Activated CD4-positive, alpha-beta memory T cell treated with anti-CD3 and anti-CD28 coated beads, Interleukin-2, amount 10 ng/mL, durations not matched to agents 7 days and 5 days (primary cell): ENCODE measurements at places on chromosomes 11 and 22.

- no peak for DNase-seq
Observed at GRCh38 chr11:15635521-15635920, 520.8 kb downstream of the INSC start.

GRCh38 chr11:94283678-94284077 lies 20.7 kb upstream of the IZUMO1R start:
- no peak for DNase-seq

- DNase-seq: no peak
Observed at GRCh38 chr11:69388210-69388609, 93.3 kb upstream of the LINC01488 start.

DNA sequence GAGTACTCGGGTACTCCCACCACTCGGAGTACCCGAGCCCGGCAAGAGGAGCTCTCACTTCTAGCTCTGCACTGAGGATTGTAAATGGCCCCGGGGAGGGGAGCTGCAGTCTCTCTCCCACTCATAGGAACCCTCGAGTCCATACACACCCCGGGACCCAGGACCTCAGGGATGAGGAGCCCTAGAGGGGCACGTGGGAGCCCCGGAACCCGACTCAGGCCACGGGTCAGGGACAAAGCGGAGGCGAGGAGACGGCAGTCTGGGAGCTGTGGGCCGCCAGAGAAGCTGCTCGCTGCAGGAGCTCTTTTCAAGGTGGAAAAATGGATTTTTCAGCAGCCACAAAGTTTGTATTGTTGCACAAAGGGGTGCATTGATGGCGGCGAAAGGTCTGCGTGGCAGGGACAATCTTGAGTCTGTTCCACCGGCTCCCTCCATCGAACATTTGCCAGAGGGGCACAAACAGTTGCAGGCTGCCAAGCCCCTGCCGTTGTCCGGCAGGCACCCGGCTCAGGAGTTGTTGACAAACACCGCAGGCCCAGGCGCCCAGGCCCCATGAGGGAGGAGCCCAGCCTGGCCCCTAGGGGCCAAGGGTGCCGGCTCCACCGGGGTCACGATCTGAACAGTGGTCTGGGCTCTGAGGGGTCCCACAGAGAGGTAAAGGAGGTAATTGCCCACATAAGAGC lies 5.7 kb upstream of the FLI1 start:
- no peak for DNase-seq

GRCh38 chr11:11072067-11072466 lies 214.2 kb upstream of the ZBED5 start:
- no peak for DNase-seq

GRCh38 chr11:132831272-132831671 lies 701.0 kb downstream of the OPCML start:
- DNase-seq: no peak

DNA sequence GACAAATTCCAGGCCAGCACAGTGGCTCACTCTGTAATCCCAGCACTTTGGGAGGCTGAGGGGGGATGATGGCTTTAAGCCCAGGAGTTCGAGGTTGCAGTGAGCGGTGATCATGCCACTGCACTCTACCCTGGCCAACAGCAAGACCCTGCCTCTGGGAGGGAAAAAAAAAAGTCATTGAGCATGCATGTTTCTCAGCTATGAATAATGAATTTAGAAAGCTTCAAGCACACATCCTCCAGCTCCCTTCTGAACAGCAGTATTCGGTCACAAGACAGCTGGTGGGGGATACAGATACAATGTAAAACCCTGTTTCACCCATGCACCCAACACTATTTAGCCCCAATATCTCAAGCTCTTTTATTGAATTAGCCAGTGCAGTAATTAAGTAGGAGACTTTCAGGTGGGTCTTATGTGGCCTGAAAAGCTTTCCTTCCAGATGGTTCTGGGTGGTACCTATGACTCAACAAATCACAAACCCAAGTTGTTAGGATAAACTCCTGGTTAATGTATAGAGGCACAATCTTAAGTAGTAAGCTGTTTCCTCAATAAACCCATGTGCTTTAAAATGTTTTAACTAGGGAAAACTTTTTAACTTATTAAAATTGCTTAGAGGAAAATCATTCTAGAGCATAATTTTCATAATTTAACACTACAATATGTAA lies 13.4 kb downstream of the PRDM10 start:
- DNase-seq: no peak

- DNase-seq: no peak
Observed at GRCh38 chr11:131669401-131669780, 299.0 kb downstream of the NTM start.

DNA sequence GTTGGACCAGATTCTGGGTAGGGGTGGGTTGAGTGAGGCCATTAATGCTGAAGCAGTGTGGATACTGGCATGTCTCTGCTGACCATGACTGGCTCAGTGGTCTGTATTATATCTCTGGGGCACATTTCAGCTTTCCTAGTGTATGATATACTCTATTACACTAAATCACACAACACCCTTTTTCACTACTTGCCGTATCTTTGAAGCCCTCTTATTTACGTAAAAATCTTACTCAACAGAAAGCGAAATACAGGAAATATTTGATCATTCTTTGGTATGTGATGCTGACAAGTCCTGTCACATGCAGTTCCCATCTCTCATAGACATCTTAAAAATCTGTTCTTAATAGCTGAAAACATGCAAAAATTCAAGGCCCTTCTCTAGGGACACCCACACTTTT lies 40.3 kb downstream of the OR5B17 start:
- DNase-seq: no peak

DNA sequence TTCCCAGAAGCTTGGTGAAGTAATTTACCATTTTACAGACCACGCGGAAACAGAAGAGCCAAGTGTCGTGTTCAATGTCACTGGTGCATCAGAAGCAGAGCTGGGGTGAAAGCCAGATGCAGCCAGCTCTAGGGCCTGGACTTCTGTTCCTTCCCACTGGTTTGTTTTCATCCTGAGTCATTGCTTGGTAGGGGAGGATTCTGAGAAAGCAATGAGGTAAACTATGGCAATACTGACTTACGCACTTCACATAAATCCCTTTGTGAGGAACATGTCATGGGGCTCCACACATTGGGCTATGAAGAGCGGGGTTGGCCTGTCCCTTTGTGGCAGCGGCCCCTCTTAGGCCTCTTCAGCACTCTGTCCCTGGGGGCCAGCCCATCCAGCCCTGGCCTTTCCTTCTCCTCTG lies 52.4 kb upstream of the RBFOX2 start:
- no peak for DNase-seq

DNA sequence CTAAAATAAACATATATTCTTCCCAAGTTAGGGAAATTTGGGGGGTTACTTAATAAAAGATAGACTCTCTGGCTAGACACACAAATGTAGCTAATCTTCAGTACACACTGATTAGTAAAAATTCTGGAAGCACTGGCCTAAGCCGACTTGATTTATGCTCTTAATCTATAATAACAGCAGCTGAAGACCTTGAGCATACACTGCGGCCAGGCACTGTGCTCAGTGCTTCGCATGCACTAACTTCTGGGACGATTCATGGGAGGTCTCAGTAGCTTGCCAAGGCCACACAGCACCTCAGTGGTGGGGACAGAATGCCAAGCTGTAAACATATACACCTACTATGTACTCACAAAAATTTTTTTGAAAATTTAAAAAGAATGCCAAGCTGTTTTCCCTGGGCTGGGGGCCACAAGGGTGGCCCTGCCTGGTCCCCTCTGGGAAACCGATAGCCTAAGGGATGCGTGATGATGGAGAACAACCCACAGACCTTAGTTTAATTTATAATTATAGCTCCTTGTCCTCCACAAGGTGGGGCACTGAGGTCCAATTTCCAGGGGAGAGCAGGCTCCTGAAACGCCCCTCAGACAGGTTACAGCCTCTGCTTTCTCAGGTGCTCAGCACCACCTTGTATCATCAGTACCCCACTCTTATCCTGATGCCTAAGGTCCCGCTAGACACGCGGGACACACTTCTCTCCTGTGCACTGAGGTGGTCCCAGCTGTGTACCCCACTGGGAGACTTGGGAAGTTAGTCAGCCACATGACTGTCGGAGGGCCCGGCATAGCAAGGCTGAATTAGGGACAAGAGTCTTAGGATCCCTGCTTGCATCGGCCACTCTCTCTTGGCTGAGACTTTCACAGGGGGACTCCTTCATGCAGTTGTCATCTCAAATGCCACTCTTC lies 20.1 kb downstream of the SERPIND1 start:
- DNase-seq: no peak

GRCh38 chr11:12118949-12119348 lies 8.6 kb downstream of the MICAL2 start:
- DNase-seq: no peak

DNA sequence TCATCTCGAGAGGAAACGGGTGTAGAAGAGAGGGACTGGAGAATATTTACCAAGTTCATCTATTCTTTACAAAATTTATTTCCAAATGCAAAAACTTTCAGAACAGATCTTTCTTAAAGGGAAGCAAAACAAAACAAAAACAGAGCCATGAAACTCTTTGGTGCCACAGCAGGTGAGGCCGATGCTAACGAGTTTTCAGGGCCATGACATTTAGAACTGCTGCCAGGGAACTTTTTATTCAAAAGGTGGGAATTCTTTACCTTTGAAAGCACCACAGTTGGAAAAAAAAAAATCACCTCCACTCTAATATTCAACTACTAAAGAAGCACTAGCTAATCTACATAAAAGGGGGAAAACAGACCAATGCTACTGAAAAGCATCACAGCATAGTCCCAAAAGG lies 230.1 kb downstream of the DCDC1 start:
- no peak for DNase-seq

GRCh38 chr22:17924735-17925364 lies 99.5 kb downstream of the MICAL3 start:
- no peak for DNase-seq
